Motor neuron (in vitro differentiated cells): ENCODE measurements at places on chromosomes 12 and 14.

GRCh38 chr12:103441437-103442181, 54.2 kb downstream of the C12orf42 start:
- ATAC-seq: no peak

- no peak for ATAC-seq
Observed at GRCh38 chr12:50196537-50196936, 29.4 kb upstream of the CERS5 start.

DNA sequence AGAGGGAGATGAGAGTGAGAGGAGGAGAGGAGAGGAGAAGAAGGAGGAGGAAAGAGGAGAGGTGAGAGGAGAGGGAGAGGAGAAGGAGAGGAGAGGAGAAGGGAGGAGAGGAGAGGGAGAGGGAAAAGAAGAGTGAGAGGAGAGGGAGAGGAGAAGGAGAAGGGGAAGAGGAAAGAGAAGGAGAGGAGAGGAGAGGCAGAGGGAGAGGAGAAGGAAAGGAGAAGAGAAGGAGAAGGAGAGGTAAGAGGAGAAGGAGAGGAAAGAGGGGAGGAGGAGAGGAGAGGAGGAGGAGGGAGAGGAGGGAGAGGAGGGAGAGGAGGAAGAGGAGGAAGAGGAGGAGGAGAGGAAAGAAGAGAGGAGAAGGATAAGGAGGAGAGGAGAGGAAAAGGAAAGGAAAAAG, 266.8 kb downstream of the ITPR2 start:
- ATAC-seq: no peak

DNA sequence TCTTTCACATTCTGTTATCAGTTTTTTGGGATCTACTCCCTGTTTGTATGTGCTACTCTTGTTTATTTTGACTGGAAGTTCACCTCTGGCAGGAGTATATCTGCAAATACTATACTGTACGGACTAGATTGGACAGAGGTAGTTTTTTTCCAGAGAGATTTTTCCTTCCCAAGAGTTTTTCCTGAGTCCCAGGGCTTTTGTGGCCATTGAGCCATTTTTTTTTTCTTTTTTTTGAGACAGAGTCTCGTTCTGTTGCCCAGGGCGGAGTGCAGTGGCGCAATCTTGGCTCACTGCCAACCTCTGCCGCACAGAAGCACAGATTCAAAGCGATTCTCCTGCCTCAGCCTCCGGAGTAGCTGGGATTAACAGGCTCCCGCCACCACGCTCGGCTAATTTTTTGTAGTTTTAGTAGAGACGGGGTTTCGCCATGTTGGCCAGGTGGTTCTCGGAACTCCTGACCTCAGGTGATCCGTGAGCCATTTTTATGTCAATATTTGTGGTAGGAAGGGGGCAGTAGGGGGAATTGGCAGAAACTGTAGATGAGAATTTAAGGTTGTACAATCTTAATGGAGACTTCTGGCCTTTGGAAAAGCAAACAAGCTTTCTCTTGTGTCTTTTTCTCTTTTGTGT, 19.4 kb downstream of the KTN1 start:
- ATAC-seq: no peak

- ATAC-seq: peak; percentile 48
Observed at GRCh38 chr14:103019826-103020225, 37.5 kb downstream of the CDC42BPB start.

GRCh38 chr14:90475298-90475697, 78.5 kb downstream of the CALM1 start:
- ATAC-seq: no peak

DNA sequence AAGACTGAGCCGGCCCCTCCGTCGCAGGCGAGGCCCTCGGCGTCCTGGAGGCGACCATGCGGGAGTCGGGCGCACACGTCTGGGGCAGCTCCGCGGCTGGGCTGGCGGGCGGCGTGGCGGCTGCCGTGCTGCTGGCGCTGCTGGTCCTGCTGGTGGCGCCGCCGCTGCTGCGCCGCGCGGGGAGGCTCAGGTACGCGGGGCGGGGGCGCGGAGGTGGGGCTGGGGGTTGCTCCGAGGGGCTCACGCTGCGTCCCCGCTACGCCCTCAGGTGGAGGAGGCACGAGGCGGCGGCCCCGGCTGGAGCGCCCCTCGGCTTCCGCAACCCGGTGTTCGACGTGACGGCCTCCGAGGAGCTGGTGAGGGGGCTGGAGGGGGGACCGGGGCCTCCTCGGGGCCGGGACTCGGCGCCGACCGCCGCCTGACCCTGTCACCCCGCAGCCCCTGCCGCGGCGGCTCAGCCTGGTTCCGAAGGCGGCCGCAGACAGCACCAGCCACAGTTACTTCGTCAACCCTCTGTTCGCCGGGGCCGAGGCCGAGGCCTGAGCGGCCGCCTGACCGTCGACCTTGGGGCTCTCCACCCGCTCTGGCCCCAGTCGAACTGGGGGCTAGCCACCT, 7.8 kb downstream of the AMN start:
- peak; percentile 24 for ATAC-seq

GRCh38 chr12:3752096-3752709, 706 bp downstream of the CRACR2A start:
- ATAC-seq: peak; percentile 37

DNA sequence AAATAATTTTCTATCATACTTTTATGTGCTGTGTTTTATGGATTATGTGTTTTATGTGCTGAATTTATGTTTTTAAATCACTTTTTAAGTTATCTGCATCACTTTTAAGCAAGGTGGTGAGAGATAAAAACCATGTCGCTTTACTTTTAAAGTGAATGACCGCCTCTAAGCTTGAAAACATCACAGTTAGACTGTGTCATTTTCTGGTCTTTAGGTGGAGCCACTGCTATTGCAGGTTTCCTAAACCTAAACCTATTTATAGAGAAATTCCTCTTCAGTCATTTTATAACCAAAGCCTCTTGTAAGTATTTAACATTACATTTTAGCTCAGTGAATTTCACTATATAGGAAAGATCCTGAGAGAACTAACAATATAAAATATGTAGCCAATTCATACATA, 21.0 kb upstream of the MDM2 start:
- peak; percentile 59 for ATAC-seq

DNA sequence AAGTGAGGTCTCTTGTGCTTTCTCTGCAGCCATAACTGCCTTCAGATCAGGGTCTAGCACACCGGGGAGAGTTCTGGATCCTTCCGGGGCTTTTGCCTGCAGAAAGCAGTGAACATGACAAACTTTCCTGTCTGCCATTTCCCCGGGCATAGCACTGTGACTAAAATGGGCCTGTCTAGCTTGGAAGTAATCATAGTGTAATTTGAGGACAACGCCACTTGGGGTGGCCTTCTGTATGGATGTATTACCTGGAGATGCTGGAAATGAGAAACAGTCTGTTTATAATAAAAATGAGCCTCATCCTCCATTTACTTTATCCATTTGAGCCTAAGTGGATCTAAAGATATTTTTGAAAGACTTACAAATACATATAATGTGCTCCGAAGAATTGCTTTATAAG, 453.7 kb downstream of the VRK1 start:
- no peak for ATAC-seq

DNA sequence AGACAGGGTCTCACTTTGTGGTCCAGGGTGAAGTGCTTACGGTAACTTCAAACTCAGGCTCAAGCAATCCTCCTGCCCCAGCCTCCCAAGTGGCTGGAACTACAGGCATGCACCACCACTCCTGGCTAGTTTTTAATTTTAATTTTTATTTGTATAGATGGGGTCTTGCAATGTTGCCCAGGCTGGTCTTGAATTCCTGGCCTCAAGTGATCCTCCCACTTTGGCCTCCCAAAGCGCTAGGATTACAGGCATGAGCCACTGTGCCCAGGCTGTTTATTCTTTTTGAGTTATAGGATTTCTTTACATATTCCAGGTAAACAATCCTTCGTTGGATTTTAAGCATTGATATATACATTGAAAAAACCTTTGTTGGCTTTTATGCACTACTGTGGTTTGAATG, 26.7 kb downstream of the SOCS2 start:
- no peak for ATAC-seq

GRCh38 chr12:49529414-49529813, 9.4 kb upstream of the KCNH3 start:
- ATAC-seq: no peak

DNA sequence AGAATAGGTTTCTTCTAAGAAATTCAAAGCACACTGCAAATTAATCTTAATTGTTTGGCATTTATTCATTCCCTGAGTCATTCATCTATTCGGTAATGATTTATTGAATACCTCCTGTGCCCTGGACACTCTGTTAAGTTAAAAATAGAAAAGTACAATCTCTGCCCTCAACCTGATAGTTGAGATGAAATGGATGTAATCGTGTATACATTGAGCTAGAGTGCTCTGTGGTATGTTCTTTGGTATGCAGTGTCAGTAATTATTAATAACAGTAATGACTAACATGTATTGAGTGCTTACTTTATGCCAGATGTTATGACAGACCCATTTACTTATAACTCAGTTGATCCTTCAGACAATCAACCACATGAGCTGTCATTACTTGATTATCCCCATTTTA, 47.6 kb downstream of the UTP20 start:
- no peak for ATAC-seq

- ATAC-seq: peak; percentile 33
Observed at GRCh38 chr12:71710276-71711125, 24.6 kb downstream of the TMEM19 start.

DNA sequence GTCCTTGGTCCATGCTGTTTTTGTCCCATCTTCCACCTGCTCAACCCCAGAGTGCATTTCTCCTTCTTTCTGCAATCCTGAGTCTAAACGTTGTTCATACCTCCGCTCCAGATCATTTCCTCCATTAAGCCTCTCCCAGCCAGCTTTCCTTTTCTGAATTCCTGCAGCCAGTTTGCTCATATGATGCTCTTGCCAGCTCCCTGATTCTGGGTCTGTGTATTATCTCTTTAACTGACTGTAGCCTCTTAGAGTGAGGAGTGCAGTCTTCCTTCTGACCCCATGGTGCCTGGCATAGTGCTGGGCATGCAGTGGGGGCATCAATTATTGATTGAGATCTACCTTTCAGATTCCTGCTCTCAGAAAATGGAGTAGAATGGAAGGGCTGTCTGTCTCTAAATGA, 11.5 kb upstream of the TBPL2 start:
- no peak for ATAC-seq

- ATAC-seq: no peak
Observed at GRCh38 chr12:574475-575128, 88.6 kb downstream of the NINJ2 start.

GRCh38 chr14:56118611-56119181, 485 bp downstream of the PELI2 start:
- ATAC-seq: peak; percentile 27
